ENCODE measurements at places on chromosomes 5 and 9.

GRCh38 chr9:121405899-121406298, 35.8 kb upstream of the STOM start:
- no peak for DNase-seq

- DNase-seq, result no peak
These were observed 146.5 kb upstream of the IRX4 start for GRCh38 chr5:2029206-2029605.

- no peak for DNase-seq
These were observed 95.3 kb downstream of the FBXW11 start for GRCh38 chr5:171911152-171911551.

GRCh38 chr5:159187719-159188118, 21.6 kb downstream of the RNF145 start:
- DNase-seq, result no peak

DNA sequence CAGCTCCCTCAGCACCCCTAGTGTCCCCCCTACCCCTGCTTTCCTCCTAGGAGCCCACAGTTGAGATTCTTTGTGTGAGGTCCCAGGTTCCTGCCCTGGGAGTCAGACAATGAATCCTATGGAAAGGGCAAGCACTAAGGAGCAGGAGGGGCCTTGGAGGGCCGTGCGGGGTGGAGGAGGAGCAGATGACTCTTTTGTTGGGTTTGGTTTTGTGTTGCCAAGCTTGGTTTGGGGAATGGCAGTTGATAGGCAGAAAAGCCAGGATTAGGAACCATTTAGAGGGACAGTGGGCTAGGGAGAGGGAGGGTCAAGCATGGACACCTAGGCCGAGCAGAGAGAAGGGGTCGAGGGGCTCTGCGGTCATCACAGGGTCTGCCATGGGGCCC, 61.6 kb upstream of the SPTLC1 start:
- no peak for DNase-seq

DNA sequence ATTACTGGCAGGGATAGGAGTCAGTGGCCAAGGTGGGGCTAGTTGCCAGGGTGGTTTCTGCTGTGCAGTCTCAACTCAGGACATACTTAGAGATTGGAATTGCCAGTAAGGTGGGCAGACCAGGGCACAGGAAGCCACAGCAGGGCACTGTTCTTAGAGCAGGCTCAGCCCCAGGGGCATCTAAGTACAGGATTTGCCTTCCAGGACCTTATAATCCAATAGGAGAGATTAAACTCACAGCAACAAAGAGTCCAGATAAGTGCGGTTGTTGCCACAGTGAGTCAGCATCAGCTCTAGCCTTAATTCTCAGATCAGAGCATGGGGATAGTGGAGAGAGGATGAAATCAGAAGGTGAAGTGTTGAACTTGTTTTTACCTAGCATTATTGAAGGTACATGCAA, 265.8 kb upstream of the TRPC7 start:
- no peak for DNase-seq

DNA sequence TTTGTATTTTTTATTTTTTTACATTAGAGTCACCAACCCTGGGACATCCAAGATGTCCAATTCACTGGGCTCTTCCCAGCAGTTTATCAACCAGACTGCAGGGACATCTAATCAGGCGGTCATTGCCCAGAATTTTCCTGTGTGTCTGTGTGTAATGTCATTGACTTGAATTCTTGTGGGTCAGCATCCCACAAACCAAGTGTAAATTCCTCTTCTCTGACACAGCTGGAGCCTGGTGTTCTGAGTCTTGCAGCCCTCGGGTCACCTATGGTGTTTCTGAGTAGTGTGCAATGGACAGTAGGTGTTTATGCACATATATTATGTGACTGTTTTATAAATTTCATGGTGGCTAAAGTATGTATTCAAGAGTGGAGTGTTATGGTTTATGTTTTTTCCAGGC, 815.7 kb downstream of the SEMA5A start:
- no peak for DNase-seq

DNA sequence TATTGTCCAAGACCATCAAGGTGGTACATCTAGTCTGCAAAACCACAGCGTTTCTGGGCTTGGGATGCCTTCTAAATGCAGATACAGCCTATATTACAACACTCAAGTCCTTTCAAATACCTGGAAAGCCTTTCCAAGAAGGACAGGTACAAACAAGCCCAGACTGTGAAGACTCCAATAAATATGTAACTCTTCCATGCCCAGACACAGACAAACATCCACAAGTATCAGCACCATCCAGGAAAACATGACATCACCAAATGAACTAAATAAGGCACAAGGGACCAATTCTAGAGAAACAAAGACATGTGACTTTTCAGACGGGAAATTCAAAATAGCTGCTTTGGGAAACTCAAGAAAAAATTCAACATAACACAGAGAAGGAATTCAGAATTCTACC, 152.7 kb upstream of the POC5 start:
- DNase-seq, result no peak

GRCh38 chr5:180636403-180637075, 12.9 kb downstream of the FLT4 start:
- no peak for DNase-seq

All from nucleus accumbens (tissue), 56 donors.